Vagina (tissue), 2 donors: ENCODE measurements at places on chromosomes 13 and 19.
A peak's percentile ranks its signal among the peaks of the same experiment; 100 is the strongest.

DNA sequence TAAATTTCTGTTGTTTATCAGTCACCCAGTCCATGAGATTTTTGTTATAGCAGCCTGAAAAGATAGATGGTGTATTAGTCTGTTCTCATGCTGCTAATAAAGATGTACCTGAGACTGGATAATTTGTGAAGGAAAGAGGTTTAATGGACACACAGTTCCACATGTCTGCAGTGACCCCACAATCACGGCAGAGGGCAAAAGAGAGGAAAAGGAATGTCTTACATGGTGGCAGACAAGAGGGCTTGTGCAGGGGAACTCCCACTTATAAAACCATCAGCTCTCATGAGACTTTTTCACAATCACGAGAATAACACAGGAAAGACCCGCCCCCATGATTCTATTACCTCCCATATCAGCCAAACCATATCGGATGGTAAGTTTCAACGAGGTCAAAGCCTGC lies 309.2 kb downstream of the LIG4 start:
- H3K27ac ChIP-seq, result no peak overlapping the region
- no peaks in the 10 kb centered on the region for H3K27me3 ChIP-seq
- no peaks in the 10 kb centered on the region for H3K36me3 ChIP-seq
- H3K4me1 ChIP-seq, result no peaks in the 10 kb centered on the region
- DNase-seq, result no peak

DNA sequence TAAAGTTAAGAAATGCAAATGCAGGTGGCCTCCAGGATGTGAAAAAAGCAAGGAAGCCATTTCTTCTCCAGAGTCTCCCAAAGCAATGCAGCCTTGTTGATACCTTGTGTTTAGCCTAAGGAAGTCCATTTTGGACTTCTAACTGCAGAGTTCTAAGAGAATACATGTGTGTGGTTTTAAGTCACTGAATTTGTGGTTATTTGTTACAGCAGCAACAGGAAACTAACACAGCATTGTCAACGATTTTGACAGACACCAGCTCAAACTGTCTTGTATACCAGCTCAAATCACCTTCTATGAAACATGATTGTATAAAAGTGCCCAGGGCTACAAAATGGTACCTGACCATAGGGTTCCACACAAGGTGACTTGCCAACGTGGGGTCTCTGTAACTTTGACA lies 151.4 kb downstream of the NALCN start:
- no peak overlapping the region for H3K4me3 ChIP-seq
- H3K27me3 ChIP-seq, result no peaks in the 10 kb centered on the region
- H3K27ac ChIP-seq, result no peak overlapping the region
- H3K4me1 ChIP-seq, result no peaks in the 10 kb centered on the region
- H3K36me3 ChIP-seq, result no peaks in the 10 kb centered on the region

- H3K4me3 ChIP-seq, result peak overlapping the region; percentile 96
- peak overlapping the region; percentile 74 for H3K27ac ChIP-seq
- no peaks in the 10 kb centered on the region for H3K36me3 ChIP-seq
- H3K4me1 ChIP-seq, result peaks cover 23% of the 10 kb centered on the region
- DNase-seq, result no peak
These were observed 720 bp downstream of the FARP1 start for GRCh38 chr13:98143601-98144026.

GRCh38 chr13:48146122-48146521 lies 51.2 kb upstream of the MED4 start:
- no peak overlapping the region for H3K27ac ChIP-seq
- H3K36me3 ChIP-seq, result no peaks in the 10 kb centered on the region
- H3K27me3 ChIP-seq, result no peaks in the 10 kb centered on the region
- no peaks in the 10 kb centered on the region for H3K4me1 ChIP-seq
- H3K4me3 ChIP-seq, result no peak overlapping the region

DNA sequence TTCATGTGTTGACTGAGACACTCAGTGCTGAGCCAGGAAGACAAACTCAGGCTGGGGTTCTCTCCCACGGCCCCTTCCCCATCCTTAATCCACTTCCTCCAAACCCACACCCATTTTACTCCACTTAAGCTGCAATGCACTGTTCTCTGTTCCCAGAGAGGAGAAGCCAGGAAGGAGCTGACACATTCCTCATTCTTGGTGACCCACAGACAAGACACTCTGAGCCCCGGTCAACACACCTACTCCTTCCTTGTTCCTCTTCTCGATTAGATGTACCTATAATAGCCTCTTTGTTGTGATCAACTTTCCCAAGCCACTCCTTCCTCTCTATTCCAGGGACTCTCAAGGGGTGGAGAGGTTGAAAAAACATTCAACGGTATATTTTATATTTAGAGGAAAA lies 47.1 kb downstream of the INSR start:
- H3K4me1 ChIP-seq, result peaks cover 19% of the 10 kb centered on the region
- no peaks in the 10 kb centered on the region for H3K27me3 ChIP-seq
- DNase-seq, result no peak
- H3K4me3 ChIP-seq, result no peak overlapping the region
- no peak overlapping the region for H3K27ac ChIP-seq

GRCh38 chr13:112619730-112620631 lies 32.0 kb upstream of the TUBGCP3 start:
- H3K36me3 ChIP-seq, result no peaks in the 10 kb centered on the region
- H3K4me1 ChIP-seq, result peaks cover 10% of the 10 kb centered on the region
- no peak overlapping the region for H3K27ac ChIP-seq
- no peak overlapping the region for H3K4me3 ChIP-seq
- peak; percentile 37 for DNase-seq

DNA sequence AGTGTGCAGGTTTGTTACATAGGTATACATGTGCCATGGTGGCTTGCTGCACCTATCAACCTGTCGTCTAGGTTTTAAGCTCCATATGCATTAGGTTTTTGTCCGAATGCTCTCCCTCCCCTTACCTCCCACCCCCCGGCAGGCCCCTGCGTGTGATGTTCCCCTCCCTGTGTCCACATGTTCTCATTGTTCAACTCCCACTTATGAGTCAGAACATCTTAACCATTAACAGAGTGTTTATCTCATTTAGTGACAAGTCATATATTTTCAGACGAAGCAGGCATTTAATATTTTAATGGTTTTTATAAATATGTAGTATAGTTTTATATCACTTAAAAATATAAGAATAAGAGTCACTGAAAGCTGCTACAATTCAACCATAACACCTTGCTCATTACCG lies 780.5 kb upstream of the ARGLU1 start:
- H3K27ac ChIP-seq, result no peak overlapping the region
- DNase-seq, result no peak
- H3K4me1 ChIP-seq, result no peaks in the 10 kb centered on the region
- H3K4me3 ChIP-seq, result no peak overlapping the region

DNA sequence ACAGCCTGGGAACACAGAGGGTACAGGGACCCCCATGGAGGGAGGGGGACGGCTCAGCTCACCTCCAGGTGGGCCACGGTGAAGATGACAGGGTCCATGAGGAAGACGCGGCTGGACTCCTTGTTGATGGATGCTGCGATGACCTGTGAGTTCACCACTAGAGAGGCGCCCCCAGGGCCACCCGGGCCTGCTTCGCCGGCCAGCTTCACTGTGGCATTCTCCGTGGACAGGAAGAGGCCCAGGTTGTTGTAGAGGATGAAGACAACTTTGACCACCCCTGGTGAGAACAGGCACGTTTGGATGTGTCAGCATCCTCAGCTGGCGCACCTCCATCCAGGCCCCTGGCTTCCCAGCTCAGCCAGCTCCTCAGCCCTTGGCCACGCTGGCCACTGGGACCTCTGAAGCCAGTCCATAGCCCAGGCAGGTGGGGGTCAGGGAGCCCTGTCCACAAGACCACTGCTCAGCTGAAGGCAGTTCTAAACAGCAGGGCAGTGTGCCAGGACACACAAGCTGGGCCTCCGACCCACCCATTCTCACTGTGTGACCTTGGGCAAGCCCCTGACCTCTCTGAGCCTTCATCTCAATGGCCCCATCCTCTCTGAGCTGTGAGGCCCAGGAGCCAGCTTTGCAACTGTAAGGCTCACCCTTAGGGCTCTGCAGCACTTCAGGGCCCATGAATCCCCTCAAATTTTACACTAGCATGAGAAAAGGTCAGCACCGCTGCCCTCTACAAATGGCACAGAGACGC lies 22.1 kb upstream of the ASF1B start:
- H3K36me3 ChIP-seq, result peaks cover 3% of the 10 kb centered on the region
- no peaks in the 10 kb centered on the region for H3K4me1 ChIP-seq
- no peak overlapping the region for H3K4me3 ChIP-seq
- no peaks in the 10 kb centered on the region for H3K27me3 ChIP-seq

DNA sequence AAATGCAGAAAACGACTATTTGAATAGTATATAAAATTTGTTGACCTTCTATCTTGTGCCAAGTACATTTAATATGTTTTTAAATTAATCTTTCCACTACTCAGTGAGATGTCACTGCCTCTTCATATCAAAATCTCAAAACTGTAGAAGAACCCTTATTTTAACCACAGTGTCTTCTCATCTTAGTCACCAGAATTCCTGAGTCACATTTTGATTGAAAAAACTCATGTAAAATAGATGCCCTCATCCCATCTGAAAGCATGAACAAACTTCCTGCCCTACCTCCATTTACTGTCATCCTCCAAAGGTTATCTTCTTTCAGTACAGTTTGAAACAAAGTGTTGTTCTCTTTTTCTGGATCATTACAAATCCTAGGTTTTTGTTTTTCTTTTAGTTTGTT lies 1215.4 kb downstream of the PCDH9 start:
- no peaks in the 10 kb centered on the region for H3K4me1 ChIP-seq
- H3K36me3 ChIP-seq, result no peaks in the 10 kb centered on the region
- no peaks in the 10 kb centered on the region for H3K27me3 ChIP-seq
- H3K27ac ChIP-seq, result no peak overlapping the region

DNA sequence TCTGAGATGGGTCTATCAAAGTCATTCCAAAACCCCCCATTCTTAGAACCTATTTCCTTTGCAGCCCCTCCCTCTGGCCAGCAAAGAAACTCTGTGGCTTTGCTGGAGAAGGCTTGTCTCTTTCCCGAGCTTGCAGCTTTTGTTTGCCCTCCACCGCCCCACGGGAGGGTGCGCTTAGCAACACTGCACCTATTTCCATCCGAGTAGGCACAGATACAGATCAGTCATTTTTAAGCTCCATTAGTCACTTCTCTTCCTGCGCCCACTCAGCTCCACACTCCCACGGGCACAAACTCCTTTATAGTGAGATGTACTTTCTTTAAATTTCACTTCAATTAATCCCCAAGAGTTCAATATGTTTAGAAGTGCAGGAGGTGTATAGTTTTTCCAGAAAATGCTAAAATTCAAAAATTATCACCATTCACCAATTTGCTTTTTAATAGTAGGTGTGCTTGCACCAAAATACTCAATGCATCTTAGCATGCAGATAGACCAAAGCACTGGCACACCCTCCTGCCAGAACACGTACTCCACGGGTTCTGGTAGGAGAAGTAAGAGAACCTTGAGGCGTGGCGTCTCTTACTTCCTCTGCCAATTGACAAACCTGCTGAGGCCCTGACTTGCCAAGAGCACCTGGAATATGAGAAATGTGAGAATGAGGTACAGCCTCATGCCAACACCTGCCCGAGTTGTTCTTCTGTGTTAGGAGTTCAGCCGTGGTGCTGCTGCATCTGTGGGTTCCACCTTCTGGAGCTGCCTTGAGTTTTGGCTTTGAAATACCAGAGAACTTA lies 183.7 kb downstream of the TEX29 start:
- H3K27me3 ChIP-seq, result no peaks in the 10 kb centered on the region
- H3K4me3 ChIP-seq, result no peak overlapping the region
- H3K4me1 ChIP-seq, result no peaks in the 10 kb centered on the region
- no peaks in the 10 kb centered on the region for H3K36me3 ChIP-seq
- DNase-seq, result no peak
- H3K27ac ChIP-seq, result no peak overlapping the region

DNA sequence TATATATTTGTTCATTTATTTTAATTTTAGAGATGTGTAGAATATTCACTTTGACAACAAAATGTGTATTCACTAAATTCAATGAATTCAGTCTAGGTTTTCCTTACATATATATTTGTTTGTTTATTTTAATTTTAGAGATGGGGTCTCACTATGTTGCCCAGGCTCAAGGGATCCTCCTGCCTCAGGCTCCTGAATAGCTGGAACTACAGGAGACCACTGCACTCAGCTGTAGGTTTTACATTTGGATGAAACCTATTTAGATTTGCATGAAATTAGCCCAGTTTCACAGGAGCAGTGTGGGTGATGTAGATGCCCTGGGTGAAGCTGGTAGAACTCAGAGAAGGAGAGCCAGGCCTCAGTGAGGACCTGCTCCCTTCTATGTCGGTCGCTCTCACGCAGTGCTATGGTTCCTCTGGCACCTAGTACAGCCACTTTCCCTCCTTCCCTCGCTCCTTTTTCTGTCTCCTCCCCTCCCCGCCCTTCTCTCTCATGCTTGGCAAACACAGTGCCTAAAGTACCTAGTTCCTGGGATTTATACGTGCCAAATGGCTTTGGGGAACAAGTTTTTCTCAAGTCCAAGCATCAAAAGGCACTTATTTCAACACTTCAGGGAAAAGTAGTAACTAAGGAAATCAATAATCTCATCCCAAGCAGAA lies 14.7 kb upstream of the HMGB1 start:
- no peaks in the 10 kb centered on the region for H3K27me3 ChIP-seq
- DNase-seq, result no peak
- no peak overlapping the region for H3K4me3 ChIP-seq
- H3K4me1 ChIP-seq, result no peaks in the 10 kb centered on the region

DNA sequence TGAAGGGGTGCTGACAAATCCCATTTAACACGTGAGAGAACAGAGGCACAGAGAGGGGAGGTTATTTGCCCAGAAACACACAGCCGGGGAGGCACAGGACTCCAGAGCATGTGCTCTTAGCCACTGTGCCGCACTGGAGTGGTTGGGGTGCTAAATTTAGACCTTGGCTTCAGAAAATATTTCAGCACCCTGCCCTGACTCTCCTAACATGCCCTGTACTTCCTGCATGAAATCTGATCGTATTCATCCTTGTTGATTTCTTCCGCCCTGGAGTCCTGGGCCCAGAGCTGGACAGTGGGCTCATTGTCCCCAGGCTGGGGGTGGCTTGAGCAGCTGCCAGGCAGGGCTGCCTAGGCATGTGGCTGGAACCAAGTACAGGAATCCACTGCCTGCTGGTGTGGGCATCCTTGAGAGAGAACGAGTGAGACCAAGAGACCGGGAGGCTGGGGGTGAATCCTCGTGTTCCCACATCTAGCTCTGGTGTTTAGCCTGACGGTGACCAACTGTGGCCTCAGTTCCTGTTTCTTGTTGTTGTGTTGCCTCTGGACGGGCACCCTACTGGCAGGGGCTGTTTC lies 5.3 kb downstream of the SLC27A1 start:
- no peak overlapping the region for H3K4me3 ChIP-seq
- H3K27ac ChIP-seq, result no peak overlapping the region
- peaks cover 26% of the 10 kb centered on the region for H3K4me1 ChIP-seq
- DNase-seq, result no peak
- H3K27me3 ChIP-seq, result no peaks in the 10 kb centered on the region
- no peaks in the 10 kb centered on the region for H3K36me3 ChIP-seq

- H3K4me3 ChIP-seq, result no peak overlapping the region
- no peaks in the 10 kb centered on the region for H3K36me3 ChIP-seq
- no peaks in the 10 kb centered on the region for H3K4me1 ChIP-seq
These were observed 29.0 kb upstream of the WASF3 start for GRCh38 chr13:26528527-26528926.

GRCh38 chr13:23902975-23903905 lies 5.9 kb upstream of the C1QTNF9B start:
- H3K4me1 ChIP-seq, result peaks cover 15% of the 10 kb centered on the region
- no peaks in the 10 kb centered on the region for H3K36me3 ChIP-seq
- H3K27me3 ChIP-seq, result peaks cover 6% of the 10 kb centered on the region
- H3K27ac ChIP-seq, result no peak overlapping the region
- H3K4me3 ChIP-seq, result peak overlapping the region; percentile 30
- no peak for DNase-seq
